ENCODE measurements at places on chromosomes 13 and 19. TPM values are rescaled to one million over a fixed set of nuclear protein-coding genes. Genes with fewer than 3 reads are reported as not detected.

MBD3L2 gene
- total RNA-seq: not detected

ZNF221 gene
- 1.2 TPM for total RNA-seq

MFSD12 gene
- 77.5 TPM for total RNA-seq

COL4A1 gene
- total RNA-seq: 25.9 TPM

FFAR2 gene
- total RNA-seq: not detected

HSH2D gene
- total RNA-seq: not detected

ADAMTSL5 gene
- total RNA-seq: 13.7 TPM

EIF3K gene
- total RNA-seq: 342 TPM

ELSPBP1 gene
- total RNA-seq: not detected

THAP8 gene
- total RNA-seq: 4.7 TPM

- H3K27ac ChIP-seq: no peak overlapping the region
- H3K4me3 ChIP-seq: no peak overlapping the region
- peaks cover 4% of the 10 kb centered on the region for H3K4me1 ChIP-seq
- no peak for DNase-seq
Observed at GRCh38 chr19:11067356-11068113, 21.7 kb upstream of the LDLR start.

DNA sequence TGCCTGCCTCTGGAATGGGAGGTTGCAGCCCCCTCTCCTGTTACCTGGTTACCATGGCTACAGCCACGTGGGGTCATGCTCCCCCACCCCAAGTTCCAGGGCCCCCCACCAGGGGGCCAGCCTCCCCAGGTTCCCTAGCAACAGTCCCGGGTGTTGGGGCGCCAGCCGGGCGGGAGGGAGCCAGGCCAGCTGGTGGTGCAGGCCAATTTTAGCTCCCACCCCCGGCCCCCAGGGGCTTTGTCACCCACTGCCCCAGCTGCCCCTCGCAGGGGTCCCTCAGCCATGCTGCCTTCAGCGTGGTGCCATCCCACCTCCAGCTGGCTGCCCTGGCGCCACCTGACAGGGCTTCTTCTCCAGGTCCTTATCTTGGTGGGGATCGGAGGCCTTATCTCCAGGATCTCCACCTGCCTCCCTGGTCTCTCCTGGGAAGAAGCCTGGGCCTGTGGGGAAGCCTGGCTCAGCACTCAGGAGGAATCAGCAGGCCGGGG is 3.0 kb downstream of the MARK4 start:
- no peak overlapping the region for H3K27ac ChIP-seq
- no peak overlapping the region for H3K4me3 ChIP-seq
- DNase-seq: no peak
- no peaks in the 10 kb centered on the region for H3K27me3 ChIP-seq
- H3K4me1 ChIP-seq: peaks cover 20% of the 10 kb centered on the region

DNA sequence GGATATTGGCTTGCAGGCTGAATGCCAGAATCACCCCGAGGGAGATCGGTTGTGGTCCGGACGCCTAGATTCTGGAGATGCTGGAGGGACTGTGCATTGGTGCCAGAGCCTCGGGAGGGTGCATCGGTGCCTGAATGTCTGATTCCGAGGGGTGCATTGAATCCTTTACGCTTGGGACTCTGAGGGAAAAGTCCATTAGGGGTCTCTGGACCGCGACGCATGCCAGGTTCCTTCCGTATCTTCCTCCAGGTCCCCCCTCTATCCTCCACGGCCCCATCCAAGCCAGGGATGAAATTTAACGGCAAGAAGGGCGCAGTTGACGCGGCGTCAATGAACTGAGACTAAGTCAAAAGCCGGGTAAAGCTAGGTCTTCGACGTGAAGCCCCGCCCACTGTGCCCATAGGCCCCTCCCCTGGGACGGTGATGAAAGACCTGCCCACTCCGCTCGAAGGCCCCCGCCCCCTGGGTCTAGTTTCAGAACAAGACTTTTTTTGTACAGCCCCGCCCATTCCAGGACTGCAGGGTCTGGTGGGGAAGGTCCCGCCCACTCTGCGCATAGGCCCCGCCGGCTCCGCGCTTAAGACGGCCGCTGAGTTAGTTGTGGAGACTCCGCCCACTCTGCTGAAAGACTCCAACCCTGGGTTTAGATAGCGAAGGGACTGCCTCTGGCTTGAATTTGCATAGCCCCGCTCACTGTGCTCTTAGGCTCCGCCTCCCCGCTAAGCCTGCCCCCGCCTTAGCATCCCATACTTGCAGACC is 737 bp downstream of the ZNF575 start:
- H3K36me3 ChIP-seq: peaks cover 9% of the 10 kb centered on the region
- H3K27ac ChIP-seq: peak overlapping the region; percentile 3
- peak overlapping the region; percentile 78 for H3K4me3 ChIP-seq
- peaks cover 8% of the 10 kb centered on the region for H3K4me1 ChIP-seq

GRCh38 chr13:83622422-83622784 is 259.9 kb downstream of the SLITRK1 start:
- no peak for DNase-seq
- H3K4me3 ChIP-seq: no peak overlapping the region
- H3K36me3 ChIP-seq: no peaks in the 10 kb centered on the region
- no peaks in the 10 kb centered on the region for H3K27me3 ChIP-seq
- peaks cover 9% of the 10 kb centered on the region for H3K4me1 ChIP-seq
- H3K27ac ChIP-seq: no peak overlapping the region

GRCh38 chr13:50892210-50892944 is 17.2 kb upstream of the RNASEH2B start:
- H3K36me3 ChIP-seq: no peaks in the 10 kb centered on the region
- H3K4me1 ChIP-seq: no peaks in the 10 kb centered on the region
- H3K4me3 ChIP-seq: no peak overlapping the region
- no peaks in the 10 kb centered on the region for H3K27me3 ChIP-seq
- no peak overlapping the region for H3K27ac ChIP-seq
- no peak for DNase-seq

GRCh38 chr13:50476577-50477285 is 366.8 kb downstream of the DLEU7 start:
- no peaks in the 10 kb centered on the region for H3K4me1 ChIP-seq
- H3K36me3 ChIP-seq: no peaks in the 10 kb centered on the region
- H3K27ac ChIP-seq: no peak overlapping the region
- no peaks in the 10 kb centered on the region for H3K27me3 ChIP-seq
- DNase-seq: no peak

- H3K4me1 ChIP-seq: peaks cover 12% of the 10 kb centered on the region
- H3K27me3 ChIP-seq: no peaks in the 10 kb centered on the region
- DNase-seq: no peak
- H3K4me3 ChIP-seq: no peak overlapping the region
Observed at GRCh38 chr13:42266473-42266872, 5.5 kb upstream of the AKAP11 start.

GRCh38 chr13:30792285-30793000 is 57.1 kb downstream of the ALOX5AP start:
- H3K4me1 ChIP-seq: peaks cover 22% of the 10 kb centered on the region
- no peaks in the 10 kb centered on the region for H3K36me3 ChIP-seq
- no peak overlapping the region for H3K27ac ChIP-seq
- DNase-seq: peak; percentile 92

DNA sequence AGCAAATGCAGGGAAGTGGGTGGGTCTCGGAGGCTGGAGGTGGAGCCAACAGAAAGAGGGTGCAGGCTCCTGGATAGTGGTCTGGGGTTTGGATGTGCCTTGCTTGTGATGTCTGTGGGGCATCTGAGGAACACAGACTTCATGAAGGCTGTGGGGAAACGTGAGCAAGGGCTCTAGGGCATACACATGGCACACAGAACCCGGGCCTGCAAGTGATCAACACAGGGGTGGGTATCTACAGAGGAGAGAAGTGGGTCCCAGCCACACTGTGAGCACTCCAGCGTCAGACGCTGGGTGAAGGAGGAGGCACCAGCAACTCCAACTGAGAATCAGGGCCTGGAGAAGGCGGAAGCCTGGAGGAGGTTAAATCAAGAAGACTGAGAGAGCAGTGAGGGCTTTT is 5.4 kb upstream of the UBE2M start:
- peaks cover 57% of the 10 kb centered on the region for H3K36me3 ChIP-seq
- H3K27me3 ChIP-seq: no peaks in the 10 kb centered on the region
- DNase-seq: no peak

GRCh38 chr19:13164343-13165161 is 14.3 kb downstream of the IER2 start:
- H3K27ac ChIP-seq: peak overlapping the region; percentile 85
- peaks cover 26% of the 10 kb centered on the region for H3K4me1 ChIP-seq
- H3K4me3 ChIP-seq: peak overlapping the region; percentile 62
- no peaks in the 10 kb centered on the region for H3K27me3 ChIP-seq

DNA sequence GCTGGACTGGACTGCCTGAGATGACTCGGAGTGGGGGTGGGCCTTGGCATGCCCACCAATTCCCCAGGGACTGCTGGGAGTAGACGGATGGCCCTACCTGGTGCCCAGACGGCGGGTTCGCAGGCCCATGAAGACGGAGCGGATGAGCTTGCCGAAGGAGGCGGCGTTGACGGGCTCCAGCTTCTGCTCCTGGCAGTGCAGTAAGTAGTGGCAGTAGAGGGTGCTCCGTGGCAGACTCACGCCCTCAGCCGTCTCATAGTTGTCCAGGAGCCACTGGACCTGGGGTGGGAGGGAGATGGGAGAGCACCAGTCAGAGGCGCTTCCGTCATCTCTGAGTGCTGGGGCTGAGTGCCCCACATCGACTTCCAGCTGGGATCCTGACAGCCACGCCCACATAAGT is 17.6 kb downstream of the DCAF15 start:
- H3K27ac ChIP-seq: no peak overlapping the region
- DNase-seq: no peak
- H3K27me3 ChIP-seq: no peaks in the 10 kb centered on the region
- no peak overlapping the region for H3K4me3 ChIP-seq

DNA sequence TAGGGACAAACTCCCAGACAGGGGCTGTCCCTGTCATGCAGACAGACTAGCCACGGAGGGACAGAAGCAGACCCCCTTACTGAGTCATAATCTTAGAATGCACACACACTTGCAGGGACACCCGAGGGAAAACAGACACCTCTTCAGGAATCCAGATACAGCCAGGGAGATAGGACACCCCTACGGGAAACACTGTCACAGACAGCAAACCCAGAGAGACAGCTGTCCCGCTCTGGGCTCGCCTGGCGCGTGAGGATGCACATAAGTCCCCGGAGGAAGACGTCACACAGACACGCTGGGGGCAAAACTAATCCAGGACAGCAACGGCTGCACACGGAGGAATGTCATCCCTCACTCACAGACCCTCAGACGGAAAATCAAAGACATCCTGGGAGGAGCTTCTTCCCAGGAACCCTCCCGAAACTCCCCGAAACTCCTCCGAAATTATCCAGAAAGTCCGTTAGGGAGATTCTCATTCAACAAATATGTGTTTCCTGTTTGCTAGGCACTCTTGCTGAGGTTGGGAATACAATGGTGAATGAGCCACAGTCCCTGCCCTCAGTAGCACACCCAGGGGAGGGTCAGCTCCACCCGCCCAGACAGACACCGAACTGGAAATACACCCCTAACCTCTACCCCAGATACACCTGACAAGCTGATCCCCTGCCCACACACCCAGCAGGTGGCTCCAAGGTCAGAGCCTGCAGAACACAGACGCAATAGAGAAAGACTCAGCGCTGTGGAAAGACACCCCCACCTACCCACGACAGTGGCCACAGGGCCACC is 15.2 kb upstream of the TOMM40 start:
- peaks cover 34% of the 10 kb centered on the region for H3K36me3 ChIP-seq
- H3K4me3 ChIP-seq: no peak overlapping the region
- no peaks in the 10 kb centered on the region for H3K27me3 ChIP-seq
- DNase-seq: no peak

- H3K4me1 ChIP-seq: peaks cover 8% of the 10 kb centered on the region
- H3K4me3 ChIP-seq: no peak overlapping the region
- H3K36me3 ChIP-seq: no peaks in the 10 kb centered on the region
- no peak overlapping the region for H3K27ac ChIP-seq
- DNase-seq: no peak
Observed at GRCh38 chr13:101660711-101661110, 208.2 kb downstream of the ITGBL1 start.

- H3K27me3 ChIP-seq: no peaks in the 10 kb centered on the region
- peaks cover 23% of the 10 kb centered on the region for H3K36me3 ChIP-seq
- peaks cover 7% of the 10 kb centered on the region for H3K4me1 ChIP-seq
- peak within 1 kb of the TSS; percentile 82 for H3K4me3 ChIP-seq
- peak; percentile 99 for DNase-seq
- peak within 1 kb of the TSS; percentile 92 for H3K27ac ChIP-seq
Observed at GRCh38 chr19:11597202-11598102, at the start of gene ZNF627. Gene ZNF627 (plus strand): TSS chr19:11597483. CDS start chr19:11597628, 145 bp downstream.

DNA sequence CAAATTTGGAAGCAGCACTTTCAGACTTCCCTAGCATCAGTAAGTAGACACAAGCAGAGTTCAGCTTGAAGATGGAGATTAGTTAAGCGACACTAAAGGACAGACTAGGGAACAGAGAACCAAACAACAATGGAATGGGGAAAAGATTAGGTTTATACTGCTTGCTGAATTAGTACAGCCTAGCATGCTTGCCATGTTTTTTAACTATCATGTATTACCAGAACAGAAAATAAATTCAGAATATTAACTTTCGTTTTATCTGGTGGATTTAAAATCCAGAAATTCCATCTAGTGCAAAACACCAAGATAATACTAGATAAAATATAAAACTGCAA is 451.5 kb upstream of the SLC10A2 start:
- no peaks in the 10 kb centered on the region for H3K27me3 ChIP-seq
- DNase-seq: no peak
- H3K27ac ChIP-seq: no peak overlapping the region
- no peaks in the 10 kb centered on the region for H3K4me1 ChIP-seq
- no peak overlapping the region for H3K4me3 ChIP-seq

DNA sequence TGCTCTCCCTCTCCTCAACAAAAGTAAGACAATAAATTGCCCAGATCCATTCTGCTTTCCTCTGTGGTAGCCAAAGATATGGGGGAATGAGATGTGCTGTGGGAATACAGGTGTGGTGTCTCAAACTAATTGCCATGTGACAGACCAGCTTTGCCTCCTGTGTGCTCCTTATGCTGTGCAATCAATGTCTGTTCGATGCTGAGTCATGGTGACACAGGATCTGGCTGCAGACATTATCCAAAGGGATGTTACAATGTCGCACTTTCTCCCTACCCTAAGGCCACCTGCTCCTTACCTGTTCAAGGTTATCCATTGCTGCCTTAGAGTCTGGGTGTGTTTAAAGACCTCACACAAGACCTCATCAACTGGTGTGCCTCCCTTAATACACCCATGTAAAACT is 32.5 kb downstream of the FGF14 start:
- no peak overlapping the region for H3K27ac ChIP-seq
- H3K4me3 ChIP-seq: no peak overlapping the region
- no peaks in the 10 kb centered on the region for H3K36me3 ChIP-seq
- H3K27me3 ChIP-seq: no peaks in the 10 kb centered on the region

- H3K4me3 ChIP-seq: no peak overlapping the region
- peaks cover 11% of the 10 kb centered on the region for H3K4me1 ChIP-seq
- no peak overlapping the region for H3K27ac ChIP-seq
- H3K27me3 ChIP-seq: peaks cover 83% of the 10 kb centered on the region
- no peak for DNase-seq
Observed at GRCh38 chr19:45968626-45969025, 5.0 kb downstream of the NOVA2 start.

DNA sequence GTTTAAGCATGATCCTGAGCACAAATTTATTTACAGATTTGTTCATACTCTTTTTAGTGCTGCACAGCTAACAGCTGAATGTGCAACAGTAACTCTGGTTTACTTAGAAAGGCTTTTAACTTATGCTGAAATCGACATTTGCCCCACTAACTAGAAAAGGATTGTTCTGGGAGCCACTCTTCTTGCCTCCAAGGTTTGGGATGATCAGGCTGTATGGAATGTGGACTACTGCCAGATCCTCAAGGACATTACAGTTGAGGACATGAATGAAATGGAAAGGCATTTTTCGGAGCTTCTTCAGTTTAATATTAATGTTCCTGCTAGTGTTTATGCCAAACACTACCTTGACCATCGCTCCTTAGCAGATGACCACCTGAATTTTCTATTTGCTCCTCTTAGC is 16.0 kb downstream of the ZNF100 start:
- H3K36me3 ChIP-seq: peaks cover 48% of the 10 kb centered on the region
- no peak for DNase-seq
- H3K27ac ChIP-seq: no peak overlapping the region
- H3K4me1 ChIP-seq: no peaks in the 10 kb centered on the region
